ENCODE measurements at places on chromosomes 12 and 14.

DNA sequence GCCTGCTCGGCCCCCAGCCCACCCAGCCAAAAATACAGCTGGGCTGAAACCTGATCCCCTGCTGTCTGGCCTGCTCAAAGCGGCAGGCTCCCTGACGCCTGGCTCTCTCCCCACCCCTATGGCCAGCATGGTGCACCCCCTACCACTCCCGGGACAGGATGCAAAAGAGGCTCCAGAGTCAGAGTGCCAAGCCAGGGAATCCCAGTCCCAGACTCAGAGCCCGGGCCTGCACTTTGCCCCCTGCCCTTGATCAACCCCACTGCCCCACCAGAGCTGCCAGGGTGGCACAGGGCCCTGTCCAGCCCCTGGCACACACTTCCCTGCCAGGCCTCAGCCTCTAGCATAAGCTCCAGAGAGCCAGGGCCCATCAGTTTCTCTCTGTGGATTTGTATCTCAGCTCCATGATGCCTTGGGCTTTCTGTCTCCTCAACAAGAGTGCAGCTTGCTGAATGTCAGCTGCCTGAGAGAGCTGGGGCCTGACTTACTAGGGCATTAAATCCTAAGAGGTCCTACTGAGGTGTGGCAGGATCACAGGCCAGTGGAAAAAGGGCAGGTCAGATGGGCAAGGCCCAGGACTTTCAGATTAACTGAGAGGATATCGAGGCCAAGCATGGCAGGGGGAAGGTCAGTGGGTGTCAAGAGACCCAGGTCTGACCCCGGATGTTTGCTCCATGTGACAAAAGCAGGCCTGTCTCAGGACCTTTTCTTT, 13.9 kb downstream of the ACVRL1 start:
- no peak for DNase-seq

- no peak for DNase-seq
Observed at GRCh38 chr12:63021116-63021515, 86.2 kb upstream of the PPM1H start.

- DNase-seq: no peak
Observed at GRCh38 chr12:27333403-27334009, 870 bp downstream of the BMAL2 start.

DNA sequence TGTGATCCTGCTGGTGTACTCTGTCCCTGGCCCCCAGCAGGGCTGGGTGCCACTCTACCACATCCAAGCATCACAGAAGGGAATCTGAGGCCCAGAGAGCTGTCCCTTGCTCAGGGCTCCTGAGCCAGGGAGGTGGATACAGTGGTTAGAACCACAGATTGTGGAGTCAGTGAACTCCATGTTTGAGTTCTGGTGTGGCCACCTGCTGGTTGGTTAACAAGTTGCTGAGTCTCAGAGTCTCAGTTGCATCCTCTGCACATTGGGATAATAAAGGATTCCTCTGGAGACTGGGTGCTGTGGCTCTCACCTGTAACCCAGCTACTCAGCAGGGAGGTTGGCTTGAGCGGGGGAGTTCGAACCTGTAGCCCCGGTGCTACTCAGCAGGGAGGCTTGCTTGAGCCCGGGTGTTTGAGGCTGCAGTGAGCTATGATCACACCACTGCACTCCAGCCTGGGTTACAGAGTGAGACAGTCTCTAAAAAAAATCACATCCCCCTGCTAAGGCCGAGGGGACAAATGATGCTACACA, 39.4 kb downstream of the MVK start:
- DNase-seq: no peak

DNA sequence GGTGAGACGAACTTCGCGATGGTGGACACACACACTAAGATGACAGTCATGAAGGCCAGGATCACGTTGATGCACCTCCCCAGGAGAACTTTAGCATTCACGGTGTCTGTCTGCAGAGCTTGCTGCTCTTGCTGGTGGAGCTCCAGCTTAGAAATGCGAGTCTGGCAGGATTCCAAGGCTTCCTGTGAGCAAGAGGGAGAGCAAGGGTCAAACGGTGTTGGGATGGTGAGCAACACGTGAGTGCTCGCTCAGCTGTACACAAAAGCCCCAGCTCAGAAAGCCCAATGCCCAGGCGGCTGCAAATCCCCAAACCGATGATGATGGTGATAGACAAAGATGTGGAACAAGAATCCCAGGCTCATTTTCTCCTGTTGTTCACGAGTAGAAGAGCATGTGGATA, 78.8 kb downstream of the TMCC3 start:
- DNase-seq: no peak
